ENCODE measurements at places on chromosomes 2 and 18.
A peak's percentile ranks its signal among the peaks of the same experiment; 100 is the strongest.

DNA sequence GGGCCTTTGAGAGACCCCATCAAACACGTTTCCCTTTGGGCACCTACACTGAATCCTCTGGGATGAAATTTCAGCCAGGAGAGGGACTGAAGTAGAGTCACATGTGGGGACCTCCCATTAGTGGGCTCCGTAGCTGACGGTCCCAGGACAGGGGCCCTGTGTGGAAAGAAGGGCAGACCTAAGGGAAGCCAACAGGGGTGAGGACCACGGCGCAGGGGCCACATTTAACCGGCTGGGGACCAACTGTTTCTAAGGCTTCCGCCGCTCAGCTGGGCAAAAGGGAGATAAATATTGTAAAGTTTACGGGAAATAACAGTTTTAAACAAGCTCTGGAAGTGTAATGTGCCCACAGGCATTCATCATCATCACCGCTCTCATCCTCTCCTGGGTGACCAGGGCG is 42.7 kb downstream of the RRM2 start:
- DNase-seq = peak; percentile 45

DNA sequence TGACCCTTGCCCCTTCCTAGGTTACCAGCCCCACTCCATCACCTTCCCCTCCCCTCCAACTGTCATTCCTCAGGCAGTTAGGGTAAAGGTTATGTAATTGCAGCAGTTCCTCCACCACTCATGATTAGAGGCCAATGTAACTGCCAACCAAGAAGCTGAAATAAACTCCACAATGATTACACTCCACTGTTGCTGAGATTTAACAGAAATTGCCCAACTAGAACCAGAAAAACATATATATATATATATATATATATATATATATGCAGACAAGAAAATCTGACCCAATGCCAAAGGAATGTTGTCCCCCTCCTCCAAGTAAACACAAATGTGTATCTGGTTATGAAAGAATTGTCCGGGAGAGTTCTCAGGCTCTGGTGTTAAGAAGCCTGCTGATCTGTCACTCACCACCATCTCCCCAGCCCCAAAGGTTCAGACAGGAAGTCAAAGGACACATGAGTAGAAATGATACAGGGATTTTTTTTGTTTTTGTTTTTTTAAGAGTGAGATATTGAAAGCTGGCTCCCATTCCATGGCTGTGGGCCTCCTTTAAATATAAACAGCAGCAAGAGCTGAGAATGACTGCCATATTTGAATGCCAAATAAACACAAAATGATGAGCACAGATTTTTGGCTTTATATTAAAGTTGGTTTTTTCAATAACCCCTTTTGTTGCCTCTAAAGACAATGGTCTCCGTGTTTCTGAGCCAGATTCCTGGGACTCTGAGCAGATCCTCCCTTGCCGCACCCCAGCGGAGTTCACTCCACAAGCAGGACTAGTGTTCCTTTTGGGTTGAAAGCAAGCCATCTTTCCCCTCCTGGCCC is 127.2 kb upstream of the MAPRE2 start:
- DNase-seq = peak; percentile 68

DNA sequence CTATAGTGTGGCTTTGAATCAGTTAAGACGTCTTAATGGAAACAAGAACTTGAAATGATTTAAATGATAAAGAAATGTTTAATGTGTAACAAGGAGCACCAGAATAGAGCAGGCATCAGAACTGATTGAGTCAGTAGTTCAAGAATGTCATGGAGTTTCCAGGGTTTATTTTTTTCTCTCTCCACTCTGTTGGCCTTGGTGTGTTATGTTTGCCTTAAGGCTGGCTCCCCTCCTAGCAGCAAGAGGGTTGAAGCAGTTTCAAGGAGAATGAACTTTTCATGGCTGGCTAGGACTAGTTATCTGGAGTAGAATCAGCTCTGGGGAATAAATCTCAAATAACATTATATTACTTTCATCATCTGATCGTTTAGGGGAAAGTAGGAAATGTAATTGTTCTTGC is 13.4 kb upstream of the GLS start:
- DNase-seq = no peak

- no peak for DNase-seq
Measured at GRCh38 chr18:12645751-12646203, 12.1 kb downstream of the SPIRE1 start.

- no peak for DNase-seq
Measured at GRCh38 chr2:153717060-153717459, 154.7 kb upstream of the GALNT13 start.

- no peak for DNase-seq
Measured at GRCh38 chr2:226773291-226773690, 26.3 kb downstream of the IRS1 start.

GRCh38 chr18:23636071-23636399 is 26.7 kb downstream of the ANKRD29 start:
- no peak for DNase-seq

DNA sequence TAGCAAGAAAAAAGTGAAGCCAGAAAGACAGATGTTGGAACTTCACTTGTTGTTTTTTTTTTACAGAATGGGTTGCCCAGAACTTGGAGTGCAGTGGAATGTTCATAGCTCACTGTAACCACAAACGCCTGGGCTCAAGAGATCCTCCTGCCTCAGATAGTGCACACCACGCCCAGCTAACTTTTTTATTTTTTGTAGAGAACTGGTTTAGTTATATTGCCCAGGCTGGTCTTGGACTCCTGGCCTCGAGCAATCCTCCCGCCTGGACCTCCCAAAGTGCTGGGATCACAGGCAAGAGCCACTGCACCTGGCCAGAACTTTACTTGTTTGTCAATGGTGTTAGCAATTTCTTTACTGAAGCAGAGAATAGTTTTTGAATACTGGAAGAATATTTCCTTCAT is 11.9 kb upstream of the ASPRV1 start:
- no peak for DNase-seq

DNA sequence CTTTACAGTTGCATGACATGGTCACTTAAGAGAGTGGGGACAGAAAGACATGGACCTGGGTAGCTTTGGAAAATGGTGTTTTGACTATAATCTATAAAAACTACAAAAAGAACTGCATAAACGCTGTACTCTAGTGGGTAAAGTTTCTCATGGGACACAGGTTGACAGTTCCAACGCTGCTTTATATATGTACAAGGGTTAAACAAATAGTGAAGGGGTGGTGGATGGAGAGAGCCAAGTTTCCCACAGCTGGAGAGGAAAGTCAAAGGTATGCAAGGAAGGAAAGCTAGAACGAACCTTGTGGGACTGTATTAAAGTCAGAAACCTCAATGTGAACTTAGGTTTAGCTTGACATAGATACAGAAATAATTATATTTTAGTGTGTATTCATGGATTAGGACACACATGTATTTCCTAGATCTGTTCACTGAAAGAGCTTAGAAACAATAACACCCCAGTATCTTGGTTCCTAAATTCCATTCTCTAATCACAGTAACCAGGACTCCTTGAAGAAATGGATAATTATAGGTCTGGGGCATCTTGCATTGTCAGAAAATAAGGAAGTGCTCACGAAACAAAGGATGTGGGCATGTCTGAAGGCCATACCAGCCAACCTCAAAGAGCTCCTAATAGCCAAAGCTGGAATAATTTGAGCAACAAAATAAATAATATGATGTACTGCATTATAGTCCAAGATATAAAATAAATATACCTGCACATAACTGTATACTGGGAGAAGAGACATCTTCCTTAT is 28.8 kb downstream of the TANC1 start:
- DNase-seq = no peak

DNA sequence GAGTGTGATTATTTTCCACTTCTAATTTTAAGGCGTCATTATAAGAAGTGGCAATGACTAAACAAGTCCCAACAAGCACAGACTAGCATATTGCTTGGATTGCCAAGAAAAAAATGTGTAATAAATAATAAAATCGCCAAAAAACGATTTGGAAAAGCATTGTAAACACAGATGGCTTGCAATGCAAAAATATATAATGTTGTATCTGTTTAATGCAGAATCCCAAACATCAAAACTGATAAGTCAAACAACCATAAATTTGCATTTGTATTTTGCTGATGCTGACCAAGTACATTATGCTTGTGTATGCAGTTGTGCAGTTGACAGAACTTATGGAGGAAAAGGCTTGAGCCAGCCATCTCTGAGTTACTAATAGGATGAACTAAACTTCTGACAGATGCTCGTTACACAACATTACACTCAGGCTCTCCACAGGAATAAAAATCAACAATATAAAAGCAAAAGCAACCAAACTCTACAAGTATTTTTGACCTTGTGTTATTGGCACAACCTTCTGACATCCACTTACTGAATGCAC is 68.1 kb downstream of the DNER start:
- DNase-seq = no peak

GRCh38 chr2:112485849-112486248 is 3.9 kb downstream of the TTL start:
- no peak for DNase-seq

- no peak for DNase-seq
Measured at GRCh38 chr2:130252880-130253645, 54.8 kb upstream of the TUBA3E start.

- peak; percentile 68 for DNase-seq
Measured at GRCh38 chr18:22606563-22607283, 189.0 kb upstream of the CTAGE1 start.

DNA sequence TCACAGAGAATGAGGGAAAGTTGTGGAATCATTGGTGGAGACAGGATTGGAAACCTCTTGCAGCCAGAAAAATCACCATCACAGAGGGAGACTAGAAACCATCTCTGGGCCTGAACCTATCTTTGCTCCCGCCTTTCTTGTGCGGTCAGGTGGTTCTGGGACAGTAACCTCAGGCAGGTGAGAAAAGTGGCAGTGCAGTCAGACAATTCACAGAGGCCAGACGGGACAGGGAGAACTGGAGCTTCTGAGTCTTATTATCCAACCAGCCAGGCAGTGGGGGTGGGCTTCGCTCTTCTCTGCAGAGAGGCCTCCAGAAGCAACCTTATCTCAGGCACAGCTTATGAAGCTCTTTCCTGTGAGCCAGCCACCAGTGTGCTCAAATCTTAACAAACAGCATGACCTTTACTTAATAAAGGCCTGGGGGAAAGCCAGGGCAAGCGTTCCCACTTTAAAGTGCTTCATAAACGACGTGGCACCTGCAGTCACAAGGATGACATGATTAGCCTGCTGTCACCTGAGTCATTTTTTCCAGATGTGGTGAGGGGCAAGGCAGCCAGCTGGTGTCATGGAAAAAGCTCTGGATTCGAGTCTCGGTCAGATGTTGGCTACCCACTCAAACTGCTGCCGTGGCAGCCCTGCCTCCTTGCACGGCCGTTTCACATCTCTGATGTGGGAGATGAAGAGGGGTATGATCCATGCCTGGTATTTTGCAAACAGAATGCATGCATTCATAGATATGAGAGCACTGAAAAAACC is 109.7 kb downstream of the B3GNT2 start:
- DNase-seq = peak; percentile 66

GRCh38 chr2:165390875-165391274 is 78.6 kb upstream of the CSRNP3 start:
- no peak for DNase-seq

- DNase-seq = no peak
Measured at GRCh38 chr2:134338208-134338607, 84.3 kb downstream of the MGAT5 start.

GRCh38 chr18:10121786-10122515 is 208.1 kb downstream of the VAPA start:
- no peak for DNase-seq

GRCh38 chr2:59033661-59034060 is 792.5 kb upstream of the FANCL start:
- no peak for DNase-seq

- no peak for DNase-seq
Measured at GRCh38 chr2:105880637-105881036, 135.9 kb downstream of the NCK2 start.

DNA sequence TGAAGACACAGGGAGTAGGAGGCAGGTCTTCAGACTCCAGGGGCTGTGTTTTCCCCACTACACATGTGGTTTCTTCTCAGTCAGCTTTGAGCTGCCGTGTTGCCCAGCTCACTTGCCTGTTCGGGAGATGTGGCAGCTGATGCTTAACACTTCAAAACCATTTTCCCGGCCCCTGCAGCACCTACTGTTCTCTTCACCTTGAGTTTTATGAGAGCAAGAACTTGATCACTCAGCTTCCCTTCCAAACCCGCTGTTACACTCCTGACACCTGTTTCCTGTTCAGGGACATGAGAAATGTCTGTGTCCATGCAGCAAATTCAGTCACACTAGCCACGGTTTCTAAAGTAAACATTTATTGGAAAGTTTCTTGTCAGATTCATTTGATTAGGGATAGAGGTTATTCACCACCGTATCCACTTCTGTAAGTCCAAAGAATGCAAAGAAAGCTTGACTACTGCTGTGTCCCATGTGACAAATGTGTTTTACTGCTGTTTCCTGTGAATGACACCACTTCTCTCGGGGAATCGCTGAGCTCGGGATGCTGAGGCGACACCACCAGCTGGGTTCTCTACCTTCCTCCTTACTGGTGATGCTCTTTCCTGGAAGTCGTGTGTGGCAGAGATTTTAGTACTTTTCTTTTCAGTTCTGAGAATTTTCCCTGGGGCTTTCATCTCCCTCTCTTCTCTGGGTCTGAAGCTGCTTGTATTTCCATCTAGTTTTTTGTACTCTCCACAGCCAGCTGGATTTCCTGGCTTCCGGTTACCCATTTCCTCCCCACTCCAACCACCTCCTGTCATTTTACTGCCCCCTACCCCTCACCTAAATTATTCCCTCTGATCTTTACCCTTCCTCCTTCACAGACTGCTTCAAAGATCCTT is 91.7 kb downstream of the KLF7 start:
- DNase-seq = no peak

- DNase-seq = peak; percentile 79
Measured at GRCh38 chr2:43100883-43101662, 125.3 kb downstream of the ZFP36L2 start.

DNA sequence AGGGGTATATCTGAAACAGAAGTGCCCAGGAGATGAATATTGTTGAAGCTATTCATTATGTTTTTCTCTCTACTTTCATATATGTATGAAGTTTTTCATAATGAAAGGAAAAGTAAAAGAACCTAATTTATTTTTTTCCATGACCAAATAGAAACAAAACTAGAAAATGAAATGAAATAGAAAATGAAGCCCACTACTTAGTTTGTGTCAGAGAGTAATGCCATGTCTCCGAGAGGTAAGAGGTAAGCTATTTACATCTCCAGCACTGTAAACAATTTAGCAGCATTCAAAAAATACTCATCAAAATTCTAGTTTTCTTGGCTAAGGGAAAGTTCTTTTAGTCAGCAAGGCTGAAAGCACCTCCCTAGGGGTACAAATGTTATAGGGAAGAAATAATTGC is 238.6 kb downstream of the PTH2R start:
- DNase-seq = no peak

- no peak for DNase-seq
Measured at GRCh38 chr18:51721388-51721787, 523.9 kb upstream of the MEX3C start.

Measured in islet precursor cell (in vitro differentiated cells).